ENCODE measurements at places on chromosomes 13 and 19. TPM values are rescaled to one million over a fixed set of nuclear protein-coding genes. Genes with fewer than 3 reads are reported as not detected.

The KIR3DL1 gene
- not detected for polyA plus RNA-seq

The PTGIR gene
- polyA plus RNA-seq: 2.8 TPM

The EIF3K gene
- polyA plus RNA-seq: 326 TPM

The DACT3 gene
- polyA plus RNA-seq: 23.5 TPM

The TDRD12 gene
- 0.88 TPM for polyA plus RNA-seq

The CDC34 gene
- polyA plus RNA-seq: 48.3 TPM

The LRRC63 gene
- not detected for polyA plus RNA-seq

The ZNF841 gene
- polyA plus RNA-seq: 15.9 TPM

The NBEA gene
- polyA plus RNA-seq: 17.8 TPM

The KCNN4 gene
- polyA plus RNA-seq: 0.70 TPM

The PRTN3 gene
- 2.4 TPM for polyA plus RNA-seq

The ZNF587B gene
- 17.5 TPM for polyA plus RNA-seq

The PSPN gene
- polyA plus RNA-seq: 2.9 TPM

The RAB3D gene
- 15.1 TPM for polyA plus RNA-seq

The TTYH1 gene
- 8.0 TPM for polyA plus RNA-seq

The CCDC8 gene
- polyA plus RNA-seq: 45.3 TPM

The ATP8B3 gene
- 0.56 TPM for polyA plus RNA-seq

The KLHL26 gene
- polyA plus RNA-seq: 11.4 TPM

The VSIG10L gene
- polyA plus RNA-seq: 5.3 TPM

The PLPP2 gene
- 4.7 TPM for polyA plus RNA-seq

The RXFP2 gene
- polyA plus RNA-seq: 0.89 TPM

The CBARP gene
- polyA plus RNA-seq: 2.0 TPM

The STOML3 gene
- polyA plus RNA-seq: not detected

The ZNF492 gene
- 3.4 TPM for polyA plus RNA-seq

The CKM gene
- polyA plus RNA-seq: 1.6 TPM

The SERPINE3 gene
- 0.26 TPM for polyA plus RNA-seq

The WDR87 gene
- polyA plus RNA-seq: 0.01 TPM

The FPR1 gene
- polyA plus RNA-seq: 5.0 TPM

The MAG gene
- polyA plus RNA-seq: 5.2 TPM

The CACNG7 gene
- 0.23 TPM for polyA plus RNA-seq

The GFY gene
- not detected for polyA plus RNA-seq

The SPACA4 gene
- polyA plus RNA-seq: 0.26 TPM

The ZGLP1 gene
- polyA plus RNA-seq: 9.7 TPM
